ENCODE measurements at places on chromosomes 3 and 15.

- DNase-seq = no peak
Measured at GRCh38 chr3:158110658-158111018, 749 bp downstream of the RSRC1 start.

- DNase-seq = no peak
Measured at GRCh38 chr3:66904831-66905493, 93.1 kb upstream of the KBTBD8 start.

GRCh38 chr15:95558131-95558530 is 772.4 kb upstream of the NR2F2 start:
- no peak for DNase-seq

GRCh38 chr3:162368417-162368816 is 871.8 kb downstream of the OTOL1 start:
- no peak for DNase-seq

GRCh38 chr3:38353151-38353550 is 6.6 kb downstream of the XYLB start:
- DNase-seq = peak; percentile 46

DNA sequence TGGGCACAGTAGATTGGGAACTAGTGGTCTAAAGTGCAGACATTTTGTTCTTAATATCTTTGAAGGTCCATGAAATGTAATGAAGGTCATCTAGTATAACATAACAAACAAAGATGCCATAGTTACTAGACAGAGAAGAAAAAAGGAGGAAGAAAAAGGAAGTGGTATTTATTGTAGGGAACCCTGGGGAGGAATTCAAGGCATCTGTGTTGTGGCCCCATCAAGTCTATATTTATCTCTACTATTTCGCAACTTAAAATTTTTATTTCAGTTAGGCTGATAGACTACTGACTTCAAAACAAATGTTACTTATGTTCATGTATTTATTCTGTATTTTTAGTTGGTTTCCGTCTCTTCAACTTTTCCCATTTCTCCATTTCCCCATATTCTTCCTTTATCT is 48.9 kb upstream of the ZDHHC23 start:
- peak; percentile 53 for DNase-seq

- DNase-seq = no peak
Measured at GRCh38 chr3:147002721-147003120, 397.6 kb upstream of the PLSCR5 start.

GRCh38 chr15:67024314-67024997 is 40.9 kb upstream of the SMAD3 start:
- peak; percentile 99 for DNase-seq

GRCh38 chr15:50925281-50925680 is 16.8 kb downstream of the AP4E1 start:
- DNase-seq = no peak

DNA sequence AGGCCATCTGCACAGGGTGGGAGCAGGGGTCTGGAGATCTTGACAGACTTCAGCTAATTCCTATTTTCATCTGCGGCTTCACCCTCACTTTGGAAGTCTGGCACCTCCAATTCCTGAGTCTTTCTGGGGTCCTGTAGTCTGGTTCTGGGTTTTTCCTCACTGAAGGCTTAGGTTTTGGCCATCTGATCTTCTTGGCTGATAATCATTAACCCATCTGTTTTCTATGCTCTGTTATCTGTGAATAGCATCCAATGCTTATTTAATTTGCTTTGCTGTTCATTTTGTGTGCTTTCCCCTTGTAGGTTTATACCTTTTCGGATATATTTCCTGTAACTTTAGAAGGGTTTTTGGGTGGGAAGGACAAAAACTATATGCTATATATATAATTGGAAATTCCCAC is 17.6 kb downstream of the TATDN2 start:
- DNase-seq = no peak

- peak; percentile 68 for DNase-seq
Measured at GRCh38 chr3:153130312-153130977, 31.6 kb upstream of the RAP2B start.

- DNase-seq = peak; percentile 47
Measured at GRCh38 chr3:160003520-160004128, 15.0 kb downstream of the IL12A start.

DNA sequence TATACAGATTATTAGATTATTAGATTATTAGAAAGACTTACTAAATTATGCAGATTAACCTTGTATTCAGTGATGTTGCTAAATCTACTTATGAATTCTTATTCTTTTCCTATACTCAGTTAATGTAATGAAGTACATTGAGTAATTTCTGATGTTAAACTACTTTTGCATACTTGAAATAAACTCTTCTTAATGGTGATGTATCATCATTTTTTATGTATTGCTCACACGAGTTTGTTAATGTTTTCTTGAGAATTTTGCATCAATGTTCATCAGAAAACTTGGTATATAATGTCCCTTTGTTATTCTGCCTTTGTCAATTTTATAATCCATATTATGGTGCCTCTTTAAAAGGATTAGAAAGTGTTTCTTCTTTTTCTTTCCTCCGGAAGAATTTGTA is 163.2 kb upstream of the COL8A1 start:
- no peak for DNase-seq

DNA sequence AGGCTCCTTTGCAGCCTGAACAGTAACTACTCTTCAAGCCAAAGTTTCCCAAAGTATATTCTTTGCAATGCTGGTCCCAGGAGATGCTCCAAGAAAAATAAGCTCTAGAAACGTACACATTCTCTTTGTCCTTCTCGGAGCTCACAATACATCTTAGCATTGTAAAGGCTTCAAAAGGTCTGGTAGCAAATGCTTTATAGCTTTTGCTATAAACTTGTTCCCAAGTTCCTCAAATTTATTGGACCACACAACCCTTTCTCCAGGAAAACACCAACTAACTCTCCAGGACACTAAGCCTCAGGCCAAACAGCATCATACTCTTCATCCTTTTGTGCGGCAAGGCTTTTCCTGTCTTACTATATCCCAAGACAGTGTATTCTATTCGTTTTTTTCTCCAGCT is 455.6 kb upstream of the PROK2 start:
- no peak for DNase-seq

DNA sequence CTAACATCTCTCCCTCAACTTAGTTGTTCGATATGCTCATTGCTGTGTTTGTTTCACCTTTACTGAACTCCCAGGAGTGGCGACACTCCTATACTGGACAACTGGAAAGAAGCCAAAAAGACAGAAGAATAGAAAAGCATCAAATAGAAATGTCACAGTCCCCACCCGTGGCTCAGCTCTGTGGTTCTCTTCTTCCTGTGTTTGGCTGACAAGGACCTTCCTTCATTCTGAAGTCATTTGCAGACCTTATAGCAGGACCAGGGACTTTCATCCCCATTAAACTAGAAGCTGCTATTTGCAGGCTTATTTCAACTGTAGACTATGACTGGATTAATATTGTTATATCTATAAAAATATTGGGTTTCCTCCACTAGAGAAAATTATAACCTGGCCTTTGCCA is 125.9 kb downstream of the NECTIN3 start:
- no peak for DNase-seq

DNA sequence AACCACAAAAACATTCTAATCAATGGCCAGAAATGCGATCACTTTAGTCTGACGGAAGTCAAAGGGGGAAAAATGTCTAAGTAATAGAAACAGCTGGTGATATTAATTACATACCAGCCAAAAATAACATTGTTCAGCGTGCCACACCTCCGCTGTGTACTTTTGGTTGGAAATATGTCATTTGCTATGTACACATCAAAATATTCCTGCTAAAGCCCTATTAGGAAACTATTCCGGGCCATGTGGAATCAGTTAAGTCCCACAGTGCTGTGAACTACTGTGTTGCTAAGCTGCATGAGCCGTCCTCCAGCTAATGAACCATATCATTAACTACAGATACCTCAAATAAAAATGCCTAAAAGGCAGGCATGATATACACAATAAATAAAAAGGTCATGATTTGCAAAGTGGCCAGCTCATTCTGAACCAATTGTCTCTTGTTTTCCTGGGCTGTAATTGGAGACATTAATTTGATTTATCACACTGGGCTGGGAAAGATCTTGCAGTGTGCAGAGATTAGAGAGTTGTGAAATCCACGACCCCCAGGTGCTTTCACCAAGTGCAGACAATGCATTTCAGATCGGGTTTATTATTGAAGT is 200.5 kb upstream of the LRTM1 start:
- DNase-seq = peak; percentile 74

- peak; percentile 47 for DNase-seq
Measured at GRCh38 chr3:129598000-129598381, 8.5 kb downstream of the PLXND1 start.

DNA sequence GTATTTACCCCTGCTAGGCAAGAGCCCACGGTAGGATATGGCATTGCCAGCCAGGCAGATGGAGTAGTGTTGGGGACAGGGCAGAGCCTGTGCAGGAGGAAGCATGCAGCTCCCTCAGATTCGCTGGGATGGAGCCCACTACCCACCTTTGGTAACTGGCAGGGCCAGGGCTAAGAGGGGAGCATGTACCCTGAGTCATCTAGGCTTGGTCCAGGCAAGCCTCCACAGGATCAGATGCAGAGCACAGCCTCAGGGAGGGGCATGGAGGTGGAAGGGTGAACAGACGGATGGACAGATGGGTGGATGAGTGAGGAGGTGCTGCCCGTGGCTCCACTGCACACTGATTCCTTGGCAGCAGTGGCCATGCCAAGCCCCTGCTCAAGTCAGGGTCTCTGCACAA is 33.0 kb downstream of the IL20RB start:
- DNase-seq = no peak

GRCh38 chr3:4741404-4742307 is 237.6 kb upstream of the BHLHE40 start:
- peak; percentile 99 for DNase-seq
